ENCODE measurements at places on chromosomes 16 and 17.

- no peak for DNase-seq
These were observed 69.7 kb downstream of the STXBP4 start for GRCh38 chr17:55038291-55038690.

- DNase-seq: no peak
These were observed 8.4 kb downstream of the SLC16A5 start for GRCh38 chr17:75096082-75096625.

- DNase-seq: no peak
These were observed 86.2 kb upstream of the CA10 start for GRCh38 chr17:52244689-52245088.

GRCh38 chr17:12637015-12637414 is 28.7 kb upstream of the MYOCD start:
- no peak for DNase-seq

GRCh38 chr17:17682293-17682736 is 1.1 kb downstream of the RAI1 start:
- no peak for DNase-seq

All from iPS DF 19.7 (cell line).